Germinal center (tissue), 1 donor: ENCODE measurements at places on chromosomes 3 and 15.

DNA sequence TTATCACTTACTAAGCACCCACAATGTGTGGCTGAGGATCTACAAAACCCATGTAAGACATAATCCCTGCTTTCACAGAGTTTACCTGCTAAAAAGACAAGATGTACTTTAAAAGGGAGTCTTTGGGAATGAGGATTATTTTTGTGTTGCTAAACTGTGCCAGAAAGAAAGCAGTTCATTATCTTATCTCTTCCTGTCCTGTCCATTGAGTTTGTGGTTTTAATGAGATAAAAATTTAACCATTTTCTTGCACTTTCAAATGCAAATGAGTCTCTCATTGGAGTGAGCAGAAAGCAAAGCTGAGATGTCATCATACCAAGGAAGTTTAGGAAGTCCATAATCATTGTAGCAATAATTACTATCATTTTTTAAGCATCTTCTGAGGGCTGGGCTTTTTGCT, 231.2 kb upstream of the ADAMTS9 start:
- no peak for DNase-seq

DNA sequence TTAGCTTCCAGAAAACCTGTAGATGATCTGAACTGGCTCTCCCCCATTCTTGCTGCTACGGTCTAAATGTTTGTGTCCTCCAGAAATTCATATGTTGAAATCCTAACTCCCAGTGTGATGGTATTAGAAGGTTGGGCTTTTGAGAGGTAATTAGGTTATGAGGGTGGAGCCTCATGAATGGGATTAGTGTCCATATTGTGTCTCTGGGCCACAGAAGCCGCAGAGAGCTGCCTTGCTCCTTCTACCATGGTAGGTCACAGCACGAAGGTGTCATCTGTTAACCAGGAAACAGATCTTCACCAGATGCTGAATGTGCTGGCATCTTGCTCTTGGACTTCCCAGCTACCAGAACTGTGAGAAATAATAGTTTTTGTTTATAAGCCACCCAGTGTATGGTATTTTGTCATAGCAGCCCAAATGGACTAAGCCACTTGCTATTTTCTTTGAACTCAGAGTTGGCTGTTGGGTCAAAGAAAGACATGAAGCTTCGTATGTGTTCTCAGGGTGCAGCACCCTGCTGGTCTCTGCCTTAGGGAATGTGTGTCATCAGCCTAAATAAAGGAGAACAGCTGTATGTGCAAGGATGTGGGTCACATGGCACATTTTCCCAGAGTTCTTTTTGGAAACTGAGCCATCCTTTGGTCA, 317.5 kb upstream of the SLCO3A1 start:
- no peak for DNase-seq

DNA sequence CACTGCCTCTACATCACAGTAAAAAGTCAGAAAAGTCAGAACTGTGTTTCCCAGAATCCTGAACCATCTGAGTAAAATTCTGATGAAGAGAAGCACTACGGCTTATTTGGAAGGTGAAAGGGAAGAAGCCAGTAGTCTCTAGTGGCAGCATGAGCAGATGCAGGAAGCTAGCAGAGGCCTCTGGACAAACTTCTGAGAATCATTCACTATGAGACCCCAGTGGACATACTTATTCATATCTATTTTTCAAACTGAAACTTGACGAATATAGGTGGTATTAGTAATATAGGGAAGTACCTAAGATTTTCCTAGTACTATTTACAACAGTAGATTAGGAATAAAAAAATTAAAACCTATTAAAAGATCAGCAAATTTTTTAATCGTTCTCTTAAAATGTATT, 272.8 kb upstream of the TTC14 start:
- no peak for DNase-seq

GRCh38 chr3:141302364-141303141, 65.8 kb upstream of the ZBTB38 start:
- no peak for DNase-seq

DNA sequence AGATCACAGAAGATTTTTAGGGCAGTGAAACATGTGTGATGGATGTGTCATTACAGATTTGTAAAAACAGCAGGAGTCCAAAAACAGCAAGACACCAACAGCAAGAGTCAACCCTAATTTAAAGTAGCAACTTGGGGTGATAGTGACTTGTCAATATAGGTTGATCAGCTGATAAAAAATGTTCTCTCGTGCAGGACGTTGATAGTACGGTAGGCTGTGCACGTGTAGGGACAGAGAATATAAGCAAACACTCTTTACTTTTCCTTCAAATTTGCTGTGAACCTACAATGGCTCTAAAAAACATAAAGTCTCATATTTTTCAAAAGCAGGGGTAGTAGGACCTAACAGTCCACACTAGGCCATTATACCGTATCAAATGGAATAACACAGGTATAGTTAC, 120.8 kb downstream of the STAG1 start:
- no peak for DNase-seq

- DNase-seq = no peak
Observed at GRCh38 chr3:100975714-100976113, 17.5 kb downstream of the ABI3BP start.

GRCh38 chr15:68774120-68774519, 46.6 kb downstream of the ANP32A start:
- DNase-seq = no peak

GRCh38 chr3:61411009-61411662, 150.2 kb upstream of the PTPRG start:
- DNase-seq = no peak

- DNase-seq = no peak
Observed at GRCh38 chr15:70251246-70251990, 153.7 kb upstream of the TLE3 start.

DNA sequence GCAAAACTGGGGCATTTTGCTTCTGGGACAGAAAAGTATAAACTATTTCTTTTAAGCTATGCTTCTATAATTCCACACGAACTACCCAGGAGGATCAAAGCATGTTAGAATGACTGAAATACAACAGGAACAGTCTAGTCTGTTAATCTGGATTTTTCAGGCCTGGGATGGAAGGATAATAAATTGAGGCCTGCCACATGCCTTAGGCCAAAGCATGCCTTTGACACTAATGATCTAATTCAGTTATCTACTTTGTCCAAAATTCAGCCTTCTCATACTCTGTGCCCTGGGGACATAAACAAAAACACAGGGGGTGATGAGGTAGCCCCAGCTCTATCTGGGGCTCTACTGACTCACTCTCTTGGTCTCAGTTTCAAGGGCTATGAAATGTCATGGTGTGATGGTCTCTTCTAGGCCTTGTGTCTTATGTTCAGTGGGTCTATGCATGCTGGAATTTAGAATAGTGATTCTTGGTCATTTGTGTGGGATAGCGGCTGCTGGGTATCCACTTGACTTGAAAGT, 32.5 kb downstream of the GAP43 start:
- DNase-seq = no peak

DNA sequence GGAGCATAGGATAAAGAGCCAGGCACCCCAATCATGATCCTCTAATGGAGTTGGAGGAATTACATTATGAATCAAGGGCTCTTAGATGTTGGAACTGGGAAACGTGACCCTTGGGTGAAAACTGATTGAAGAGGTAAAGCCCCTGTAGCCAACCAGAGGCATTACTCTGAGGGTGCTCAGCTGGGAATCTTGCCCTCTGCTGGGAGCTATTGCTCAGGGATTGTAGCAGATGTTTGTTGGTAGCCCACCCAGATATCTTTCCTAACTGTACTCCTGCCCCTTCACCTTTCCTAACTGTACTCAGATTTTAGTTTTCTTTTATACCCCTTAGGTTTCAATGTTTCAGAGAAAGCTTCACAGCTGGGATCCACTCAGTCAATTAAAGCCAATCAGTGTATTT, 74.2 kb downstream of the RARB start:
- no peak for DNase-seq

DNA sequence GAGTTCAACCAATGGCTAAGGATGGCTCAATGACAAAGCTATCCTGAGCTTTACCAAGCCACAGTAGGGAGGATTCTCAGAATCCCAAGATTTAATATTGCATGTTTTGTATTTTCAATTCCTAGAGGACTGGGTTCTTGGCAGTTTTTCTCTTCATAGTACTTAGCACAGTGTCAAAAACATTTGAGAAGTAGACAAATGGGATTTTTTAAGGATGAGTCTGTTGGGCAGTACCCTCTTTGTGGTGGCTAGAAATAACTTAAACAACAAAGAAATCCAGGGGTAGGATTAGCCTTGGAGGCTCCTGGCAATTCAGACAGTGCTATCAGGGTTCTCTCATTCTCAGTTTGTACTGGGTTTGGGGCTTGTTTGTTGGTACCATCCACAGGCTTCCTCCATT, 212.8 kb upstream of the RORA start:
- DNase-seq = no peak

DNA sequence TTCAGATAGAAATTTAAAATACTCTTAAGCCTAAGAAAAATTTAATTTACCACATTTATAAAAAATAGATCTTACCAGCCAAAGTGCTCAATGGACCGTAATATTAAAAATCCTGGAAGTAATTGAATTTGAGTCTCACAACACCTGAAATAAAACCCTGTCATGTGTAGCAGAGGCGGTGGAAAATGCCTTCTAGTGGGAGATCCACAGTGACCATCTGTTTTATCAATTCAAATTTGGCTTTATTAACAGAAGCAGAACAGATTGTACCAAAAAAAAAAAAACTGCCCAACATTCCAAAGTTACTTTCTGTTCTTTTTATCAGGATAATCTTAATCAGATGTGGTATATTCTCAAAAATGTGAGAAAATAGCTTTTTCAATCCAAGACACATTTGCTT, 71.7 kb downstream of the DMXL2 start:
- no peak for DNase-seq

- no peak for DNase-seq
Observed at GRCh38 chr3:52089691-52090090, 33.3 kb upstream of the DUSP7 start.

DNA sequence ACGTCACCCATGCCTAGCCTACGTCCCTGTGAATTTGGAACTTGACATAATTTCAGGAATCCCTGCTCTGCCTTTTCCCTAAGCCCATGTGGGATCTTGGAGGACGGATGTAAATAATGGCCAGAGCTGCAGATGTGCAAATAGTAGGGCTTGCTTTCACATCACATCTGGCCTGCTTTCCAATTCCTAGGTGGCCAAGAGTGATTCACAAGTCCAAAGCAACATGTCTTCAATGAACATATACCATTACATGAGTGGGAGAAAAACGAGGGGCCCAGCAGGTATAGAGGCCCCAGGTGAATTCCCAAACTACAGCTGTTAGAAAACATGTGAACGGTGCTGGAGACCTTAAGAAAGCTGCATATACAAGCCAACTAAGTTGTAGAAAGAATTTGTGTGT, 214.6 kb downstream of the MAGI1 start:
- DNase-seq = no peak
